ENCODE measurements at places on chromosomes 7 and 10.

- no peak for DNase-seq
Measured at GRCh38 chr7:40612298-40612697, 477.5 kb downstream of the SUGCT start.

GRCh38 chr10:95261926-95262325 is 28.9 kb downstream of the PDLIM1 start:
- DNase-seq = no peak

GRCh38 chr10:103083266-103083976 is 109.7 kb downstream of the NT5C2 start:
- DNase-seq = no peak

DNA sequence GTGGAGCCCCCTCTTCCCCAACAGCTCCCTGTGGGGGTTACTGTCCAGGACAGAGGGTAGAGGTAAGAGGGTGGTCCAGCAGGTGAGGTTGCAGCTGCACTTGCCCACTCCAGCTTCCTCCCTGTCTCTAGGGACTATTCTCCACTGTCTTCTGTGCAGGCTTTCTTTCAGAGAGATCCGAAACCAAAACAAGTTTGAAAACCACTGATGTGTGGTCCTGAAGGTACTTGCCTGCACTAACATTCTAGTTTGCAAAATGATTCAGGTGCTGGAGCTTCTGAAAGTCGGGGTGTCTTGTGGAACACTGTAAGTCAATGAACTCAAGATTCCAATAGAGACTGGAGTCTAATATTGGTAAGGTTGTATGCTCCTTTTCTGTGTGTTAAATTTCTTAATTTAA is 63.1 kb downstream of the BLNK start:
- no peak for DNase-seq

- peak; percentile 70 for DNase-seq
Measured at GRCh38 chr10:11162828-11163599, 145.3 kb downstream of the CELF2 start.

DNA sequence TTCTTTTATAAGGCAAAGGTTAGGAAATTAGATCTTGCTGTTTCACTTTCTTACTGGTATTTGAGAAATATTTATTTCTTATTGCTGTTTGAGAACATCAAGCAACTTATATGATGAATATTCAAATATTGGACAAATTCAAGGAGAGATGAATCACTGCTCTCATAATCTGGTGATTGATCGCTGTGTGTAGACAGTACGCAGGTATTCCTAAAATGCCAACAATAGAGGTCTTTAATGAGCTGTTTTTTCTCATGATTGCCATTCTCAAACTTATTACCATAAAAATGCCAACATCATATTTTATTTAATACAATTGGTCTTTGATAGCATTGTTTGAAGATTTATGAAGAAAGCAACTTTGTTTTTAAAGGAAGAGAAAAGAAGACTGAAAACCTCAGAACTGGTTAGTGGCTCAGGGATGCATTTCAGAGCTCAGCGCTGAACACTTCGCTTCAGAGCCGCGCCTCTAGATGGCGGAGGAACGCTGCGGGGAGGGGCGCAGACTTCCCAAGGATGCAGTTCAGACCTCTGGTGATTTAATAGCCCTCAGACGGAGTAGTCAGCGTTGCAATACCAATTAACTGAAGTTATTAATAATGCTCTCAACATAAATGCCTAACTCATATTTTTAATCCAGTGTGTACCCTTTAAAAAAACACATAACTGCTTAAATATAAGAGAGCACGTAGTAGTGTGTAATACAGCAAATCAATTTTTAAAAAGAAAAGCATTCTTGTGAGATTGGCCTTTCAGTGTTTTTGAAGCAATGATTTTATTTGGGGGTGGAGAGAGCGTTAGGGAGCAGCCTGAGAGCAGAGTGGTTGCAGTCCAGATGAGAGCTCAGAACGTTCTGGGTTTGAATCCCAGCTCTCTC is 38.5 kb upstream of the STEAP4 start:
- no peak for DNase-seq

- no peak for DNase-seq
Measured at GRCh38 chr7:18144166-18144565, 116.5 kb upstream of the PRPS1L1 start.

DNA sequence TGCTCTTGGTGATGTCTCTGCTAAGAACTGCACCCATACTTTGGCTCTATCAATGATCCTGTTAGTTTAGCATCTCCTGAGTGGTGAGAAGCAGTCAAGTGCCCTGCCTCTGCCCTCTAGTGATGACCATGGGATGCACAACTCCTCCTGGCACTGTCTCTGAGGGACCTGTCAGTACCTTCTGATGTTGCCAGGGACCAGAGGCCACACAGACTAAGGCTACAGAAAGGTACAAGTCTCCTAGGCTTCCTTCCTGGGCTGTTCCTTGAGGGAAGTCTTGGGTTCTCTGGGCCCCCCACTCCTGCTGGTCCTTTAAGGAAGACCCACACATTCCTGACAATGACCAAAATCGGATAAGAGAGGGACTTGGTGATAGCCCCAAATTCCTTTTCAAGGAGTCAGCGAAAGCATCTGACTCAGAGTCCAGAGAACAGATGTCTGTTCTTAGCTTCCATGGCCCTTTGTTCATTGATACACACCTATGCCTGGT is 15.3 kb downstream of the NKX2-3 start:
- no peak for DNase-seq

DNA sequence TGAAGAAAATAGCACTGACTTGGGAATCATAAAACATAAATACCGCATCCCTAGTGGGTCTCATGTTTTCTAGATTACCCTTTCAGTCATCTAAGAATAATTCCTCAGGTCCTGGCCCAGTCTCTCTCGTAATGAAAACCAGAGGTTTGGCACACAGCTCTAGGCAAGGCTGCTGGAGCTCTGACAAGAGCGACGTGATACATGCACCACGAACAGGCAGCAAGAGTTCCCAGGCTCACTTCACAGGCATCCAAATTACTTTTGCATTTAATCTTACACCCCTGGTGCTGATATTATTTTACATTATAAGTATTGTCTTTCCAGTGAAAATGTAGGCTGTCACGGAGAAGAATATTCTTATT is 105.2 kb downstream of the THSD7A start:
- DNase-seq = no peak

DNA sequence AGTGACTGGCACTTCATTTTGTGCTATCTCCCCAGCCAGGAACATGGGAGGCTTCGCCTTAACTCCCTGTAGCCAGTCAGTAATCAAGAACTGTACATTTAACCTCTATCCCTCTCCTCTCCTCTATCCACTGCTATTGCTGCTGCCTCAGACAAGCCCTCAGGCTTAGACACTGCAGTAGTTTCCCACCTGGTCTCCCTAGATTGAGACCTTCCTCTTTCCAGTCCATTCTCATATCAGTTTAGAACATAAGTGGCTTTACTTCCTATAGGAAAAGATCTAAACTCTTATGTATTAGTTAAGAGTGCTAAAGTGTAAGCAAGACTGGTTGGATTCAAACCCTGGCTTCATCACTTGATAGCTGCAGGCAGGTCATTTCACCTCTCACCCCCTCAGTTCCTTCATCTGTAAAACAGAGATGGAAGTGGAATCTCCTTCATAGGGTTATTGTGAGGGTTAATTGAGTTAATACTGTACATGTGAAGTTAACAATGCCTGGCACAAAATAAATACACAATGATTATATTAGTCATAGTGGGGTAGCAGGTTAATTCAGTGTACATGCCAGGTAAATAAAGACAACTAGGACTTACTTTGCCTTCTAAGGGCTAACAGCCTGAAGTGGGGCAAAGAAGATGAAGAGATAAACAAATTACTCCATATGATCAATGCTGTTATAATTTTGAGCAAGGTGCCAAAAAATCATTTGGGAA is 76.1 kb downstream of the ZNF277 start:
- DNase-seq = no peak

DNA sequence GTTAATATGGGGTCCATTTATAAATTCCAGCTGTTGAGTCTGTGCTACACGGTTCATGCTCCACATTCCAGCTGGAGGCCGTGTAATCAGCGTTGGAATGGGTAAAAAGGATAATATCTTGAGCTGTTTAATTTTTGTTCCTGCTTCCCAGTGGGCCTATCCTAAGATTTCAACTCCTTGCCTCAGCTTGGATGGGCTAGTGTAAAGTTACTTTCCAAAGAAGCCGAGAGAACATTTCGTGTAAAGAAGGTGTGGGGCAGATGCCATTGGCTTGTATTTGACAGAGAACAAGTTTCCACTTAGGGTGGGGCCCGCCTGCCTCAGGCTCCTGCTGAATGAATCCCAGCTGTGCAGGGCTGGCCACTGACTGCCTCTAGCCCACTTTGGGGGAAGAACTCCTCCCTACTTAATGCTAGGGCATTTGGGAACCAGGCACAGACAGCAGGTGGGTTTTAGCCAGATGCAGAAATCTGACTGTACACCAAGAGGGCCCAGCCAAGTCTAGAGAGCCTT is 125.9 kb upstream of the LYZL2 start:
- DNase-seq = no peak

- no peak for DNase-seq
Measured at GRCh38 chr10:49325131-49325915, 26.4 kb downstream of the C10orf71 start.

DNA sequence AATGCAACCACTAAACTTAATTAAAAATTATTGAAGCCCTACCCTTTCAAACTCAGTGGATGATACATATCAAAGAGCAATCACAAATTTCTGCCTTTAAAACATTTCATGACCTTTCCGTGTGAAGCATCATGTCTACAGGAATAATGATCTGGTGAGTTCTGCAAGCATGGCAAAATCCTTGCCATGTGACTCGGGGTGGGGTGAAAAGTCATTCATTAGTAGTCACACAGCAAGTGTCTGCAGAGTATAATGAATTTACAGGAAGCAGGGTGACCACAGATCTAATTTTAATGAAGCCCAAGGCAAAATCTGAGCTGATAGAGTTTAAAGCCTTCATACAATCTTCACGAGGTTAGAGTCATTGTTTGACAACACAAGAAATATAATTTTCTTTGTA is 351.9 kb downstream of the THSD7A start:
- DNase-seq = no peak

- DNase-seq = no peak
Measured at GRCh38 chr7:35256256-35257175, 2.6 kb upstream of the TBX20 start.

DNA sequence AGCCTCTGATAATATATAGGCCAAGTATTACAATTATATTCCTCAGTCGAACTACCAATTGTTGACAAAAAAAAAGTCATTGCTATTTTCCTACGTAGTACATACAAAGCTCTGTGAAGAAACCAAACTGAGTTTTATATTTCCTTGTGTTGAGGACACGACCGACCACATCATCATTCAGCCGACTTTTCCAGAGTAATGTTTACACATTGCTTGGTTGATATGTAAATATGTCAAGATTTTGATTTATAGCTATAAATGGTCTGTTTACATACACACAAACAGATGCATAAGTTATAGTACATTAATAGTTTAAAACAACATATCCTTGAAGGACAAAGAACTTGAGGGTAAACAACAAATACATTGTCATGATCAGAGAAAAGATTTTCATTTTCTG is 121.5 kb downstream of the CRPPA start:
- DNase-seq = no peak

DNA sequence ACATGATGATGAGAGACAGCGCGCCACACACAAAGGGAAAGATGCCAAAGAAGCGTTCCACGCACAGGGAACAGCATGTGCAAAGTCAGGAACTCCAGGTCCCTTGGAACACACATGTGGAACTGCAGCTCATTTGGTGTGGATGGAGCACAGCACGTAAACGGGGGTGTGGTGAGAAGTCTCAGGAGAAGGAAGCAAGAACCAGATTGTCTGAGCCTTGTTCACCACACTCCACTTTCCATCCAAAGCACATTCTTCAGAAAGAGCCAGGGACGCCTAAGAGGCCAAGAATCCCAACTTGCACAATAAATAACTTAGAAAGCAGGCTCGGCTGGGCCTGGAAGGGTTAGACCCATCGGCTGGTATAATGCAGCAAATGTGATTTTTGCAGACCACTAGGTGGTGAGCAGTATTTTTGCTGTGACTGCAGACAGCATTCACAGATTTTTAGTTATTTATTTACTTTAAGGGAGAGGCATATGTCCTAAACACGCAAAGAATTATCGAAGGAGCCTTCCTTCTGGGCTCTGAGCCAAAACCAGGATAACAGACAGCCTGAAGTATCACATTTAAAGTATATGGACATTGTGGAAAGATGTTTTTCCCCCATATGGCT is 27.9 kb upstream of the ASCC1 start:
- DNase-seq = no peak

DNA sequence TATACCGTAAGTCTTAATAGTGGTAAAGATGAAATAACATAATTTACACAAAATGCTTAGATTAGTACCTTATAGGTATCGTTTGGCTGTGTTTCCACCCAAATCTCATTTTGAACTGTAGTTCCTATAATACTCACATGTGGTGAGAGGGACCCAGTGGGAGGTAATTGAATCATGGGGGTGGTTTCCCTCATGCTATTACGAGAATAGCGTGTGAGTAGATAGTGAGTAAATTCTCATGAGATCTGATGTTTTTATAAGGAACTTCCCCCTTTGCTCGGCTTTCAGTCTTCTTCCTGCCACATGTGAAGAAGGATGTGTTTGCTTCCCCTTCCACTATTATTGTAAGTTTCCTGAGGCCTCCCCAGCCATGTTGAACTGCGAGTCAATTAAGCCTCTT is 426.3 kb upstream of the POT1 start:
- DNase-seq = no peak

- no peak for DNase-seq
Measured at GRCh38 chr7:22723181-22723601, 3.8 kb upstream of the IL6 start.

DNA sequence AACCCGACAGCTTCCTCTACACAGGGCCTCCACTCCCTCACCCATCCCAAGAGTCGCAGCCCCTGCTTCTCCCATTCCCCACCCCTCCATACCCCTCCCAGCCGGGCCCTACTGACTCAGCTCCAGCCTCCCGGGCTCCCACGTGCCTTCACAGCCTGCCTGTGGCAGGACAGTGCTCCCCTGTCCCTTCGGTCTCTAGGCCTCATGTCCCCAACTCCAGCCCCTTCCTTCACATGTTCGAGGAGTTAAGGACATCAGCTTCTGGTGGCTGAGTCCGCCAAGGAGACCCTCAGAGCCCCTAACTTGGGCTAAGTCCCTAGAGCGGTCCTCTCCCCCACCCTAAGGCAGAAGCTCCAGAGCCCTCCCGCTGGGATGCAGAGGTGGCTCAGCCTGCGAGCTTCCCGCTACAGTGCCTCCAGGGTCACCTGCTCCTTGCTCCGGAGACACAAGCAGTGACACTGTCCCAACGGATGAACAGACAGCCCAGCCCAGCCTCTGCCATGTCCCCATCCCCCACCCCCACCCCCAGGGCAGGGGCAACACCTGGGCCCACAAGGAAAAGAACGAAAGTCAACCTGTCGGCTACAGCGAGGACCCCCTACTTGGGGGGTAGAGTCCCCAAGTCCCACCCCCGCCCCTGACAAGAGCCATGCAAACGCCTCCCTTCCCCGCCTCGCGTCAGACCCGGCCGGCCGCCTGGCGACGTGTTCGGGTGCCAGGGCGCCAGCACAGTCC is 716 bp downstream of the SMARCD3 start:
- no peak for DNase-seq

DNA sequence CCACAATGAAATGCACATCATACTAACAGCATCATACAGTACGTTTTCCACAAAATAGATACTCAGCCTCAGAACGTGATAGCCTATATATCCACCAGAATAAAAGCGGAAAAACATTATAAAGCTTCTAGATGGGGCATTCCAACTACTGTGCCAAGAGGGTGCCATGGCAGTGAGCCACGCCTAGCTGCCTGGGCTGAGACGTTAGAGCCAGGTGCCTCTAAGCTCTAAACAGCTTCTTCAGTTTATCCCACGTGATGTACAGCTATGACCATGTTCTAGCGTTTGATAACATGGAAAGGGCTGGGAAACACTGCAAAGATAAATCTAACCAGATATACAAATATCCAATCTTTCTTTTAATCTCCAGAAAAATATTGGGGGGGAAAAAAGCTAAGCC is 17.8 kb downstream of the USP6NL start:
- no peak for DNase-seq
